ENCODE measurements at places on chromosomes 11 and 22. TPM values are rescaled to one million over a fixed set of nuclear protein-coding genes. Genes with fewer than 3 reads are reported as not detected.
A peak's percentile ranks its signal among the peaks of the same experiment; 100 is the strongest.

- H3K27me3 ChIP-seq, result no peaks in the 10 kb centered on the region
- no peak for DNase-seq
- H3K27ac ChIP-seq, result no peak overlapping the region
- H3K4me3 ChIP-seq, result no peak overlapping the region
These were observed 3.2 kb upstream of the GNAZ start for GRCh38 chr22:23067023-23067650.

GRCh38 chr22:43216738-43217137 is 29.8 kb upstream of the TTLL12 start:
- H3K27me3 ChIP-seq, result no peaks in the 10 kb centered on the region
- H3K27ac ChIP-seq, result no peak overlapping the region
- no peak for DNase-seq
- no peaks in the 10 kb centered on the region for H3K4me1 ChIP-seq
- no peak overlapping the region for H3K4me3 ChIP-seq
- H3K36me3 ChIP-seq, result no peaks in the 10 kb centered on the region

- H3K36me3 ChIP-seq, result peaks cover 10% of the 10 kb centered on the region
- H3K27ac ChIP-seq, result peak overlapping the region; percentile 75
- peaks cover 30% of the 10 kb centered on the region for H3K4me1 ChIP-seq
- H3K27me3 ChIP-seq, result no peaks in the 10 kb centered on the region
- DNase-seq, result no peak
These were observed 1.2 kb upstream of the CASTOR1 start for GRCh38 chr22:30290342-30291057.

DNA sequence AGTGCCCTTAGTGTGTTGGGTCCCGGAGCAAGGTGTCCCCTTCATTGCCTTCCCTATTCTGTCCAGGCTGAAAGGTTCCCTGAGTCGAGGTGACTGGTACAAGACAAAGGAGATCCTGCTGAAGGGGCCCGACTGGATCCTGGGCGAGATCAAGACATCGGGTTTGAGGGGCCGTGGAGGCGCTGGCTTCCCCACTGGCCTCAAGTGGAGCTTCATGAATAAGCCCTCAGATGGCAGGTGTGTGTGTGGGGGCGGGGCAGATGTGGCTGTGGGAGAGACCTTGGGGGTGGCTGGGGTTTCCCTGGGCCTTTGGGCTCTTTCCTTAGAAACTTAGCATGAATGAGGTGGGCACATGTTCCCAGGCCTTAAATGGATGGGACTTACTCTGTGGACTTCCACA is 1.8 kb downstream of the NDUFV1 start:
- no peak overlapping the region for H3K4me3 ChIP-seq
- DNase-seq, result no peak
- H3K27ac ChIP-seq, result no peak overlapping the region
- peaks cover 8% of the 10 kb centered on the region for H3K4me1 ChIP-seq
- no peaks in the 10 kb centered on the region for H3K36me3 ChIP-seq

DNA sequence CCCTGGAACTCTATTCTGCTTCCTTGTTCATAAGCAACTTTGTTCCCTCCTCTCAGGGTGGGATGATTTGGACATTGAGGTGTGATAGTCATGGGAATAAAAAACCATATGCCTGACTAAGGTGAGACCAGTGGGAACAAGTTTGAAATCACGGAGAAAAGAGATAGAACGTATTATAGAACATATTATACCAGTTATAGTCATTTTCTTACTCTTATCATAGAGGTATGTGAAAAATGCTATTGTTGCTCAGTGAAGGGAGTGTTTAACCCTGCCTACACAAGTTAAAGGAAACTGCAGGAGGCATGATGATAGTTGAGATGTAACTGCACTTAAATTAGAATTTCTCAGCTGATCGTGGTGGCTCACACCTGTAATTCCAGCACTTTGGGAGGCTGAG is 15.5 kb downstream of the OR6Q1 start:
- H3K4me1 ChIP-seq, result no peaks in the 10 kb centered on the region
- H3K27me3 ChIP-seq, result no peaks in the 10 kb centered on the region
- no peak overlapping the region for H3K27ac ChIP-seq
- no peak overlapping the region for H3K4me3 ChIP-seq
- DNase-seq, result no peak

Gene PRG3
- total RNA-seq, result not detected

Gene CKAP5
- total RNA-seq, result 30.2 TPM
